ENCODE measurements at places on chromosomes 5 and 9.
A peak's percentile ranks its signal among the peaks of the same experiment; 100 is the strongest.

GRCh38 chr9:132235894-132236661 is 74.2 kb downstream of the NTNG2 start:
- peak; percentile 90 for DNase-seq

- DNase-seq: no peak
Observed at GRCh38 chr5:125251703-125252102, 505.3 kb upstream of the ZNF608 start.

GRCh38 chr9:132858751-132859150 is 19.3 kb downstream of the AK8 start:
- no peak for DNase-seq

DNA sequence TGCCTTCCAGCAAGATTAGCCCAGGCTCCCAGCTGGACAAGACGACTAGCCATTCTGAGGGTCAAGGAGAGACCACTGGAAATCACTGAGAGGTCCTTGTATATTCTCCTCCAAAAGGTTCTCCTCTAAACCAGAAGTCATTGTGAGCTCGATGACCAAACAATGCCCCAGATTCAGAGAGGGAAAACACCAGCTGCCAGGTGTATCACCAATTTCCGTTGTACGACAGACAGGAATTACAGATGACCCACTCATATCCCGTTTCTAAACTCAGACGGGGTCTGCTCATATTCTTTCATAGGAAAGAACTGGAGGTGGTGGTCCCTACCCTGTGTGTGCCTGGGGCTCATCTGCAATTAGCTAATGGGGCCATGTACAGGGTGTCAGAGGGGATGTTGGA is 14.2 kb downstream of the FAXDC2 start:
- no peak for DNase-seq

GRCh38 chr5:159061834-159062474 is 37.8 kb downstream of the EBF1 start:
- DNase-seq: no peak

DNA sequence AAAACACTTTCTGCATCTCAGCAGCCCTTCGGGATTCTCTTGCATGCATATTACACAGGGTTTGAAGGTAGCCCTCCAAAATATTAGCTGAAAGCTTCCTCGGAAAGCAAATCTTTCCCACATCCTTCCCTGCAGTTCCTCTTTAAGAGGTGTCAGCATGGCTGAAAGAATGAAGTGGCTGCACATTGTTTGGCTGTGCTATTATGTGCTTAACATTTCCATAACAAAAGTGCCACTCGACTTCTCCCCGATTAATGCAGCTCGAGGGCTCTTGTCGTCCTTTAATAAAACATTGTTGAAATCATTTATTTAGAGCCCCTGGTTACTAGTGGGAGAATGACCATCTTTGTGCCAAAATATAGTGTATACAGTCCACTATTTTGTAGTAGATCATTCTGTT is 6.5 kb downstream of the GAS1 start:
- no peak for DNase-seq

DNA sequence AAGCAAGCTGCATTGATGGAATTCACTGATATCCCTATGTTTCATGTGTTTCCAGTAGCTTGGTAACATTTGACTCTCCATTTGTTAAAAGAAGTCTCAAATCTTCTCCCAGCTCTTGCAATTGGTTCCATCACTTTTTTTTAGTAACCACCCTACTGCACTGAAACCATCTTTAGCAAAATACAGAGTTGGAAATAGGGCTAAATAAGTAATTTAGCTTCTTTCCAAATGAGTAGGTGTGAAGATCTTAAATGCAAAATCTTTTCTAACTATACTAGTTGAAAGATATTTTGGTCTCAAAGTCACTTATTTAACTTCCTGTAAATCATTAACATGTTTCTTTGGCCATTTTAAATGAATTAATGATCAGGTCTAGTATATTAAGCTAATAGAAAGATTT is 138.1 kb downstream of the DIRAS2 start:
- DNase-seq: no peak

- DNase-seq: peak; percentile 18
Observed at GRCh38 chr5:167245868-167246267, 1045.6 kb upstream of the WWC1 start.

DNA sequence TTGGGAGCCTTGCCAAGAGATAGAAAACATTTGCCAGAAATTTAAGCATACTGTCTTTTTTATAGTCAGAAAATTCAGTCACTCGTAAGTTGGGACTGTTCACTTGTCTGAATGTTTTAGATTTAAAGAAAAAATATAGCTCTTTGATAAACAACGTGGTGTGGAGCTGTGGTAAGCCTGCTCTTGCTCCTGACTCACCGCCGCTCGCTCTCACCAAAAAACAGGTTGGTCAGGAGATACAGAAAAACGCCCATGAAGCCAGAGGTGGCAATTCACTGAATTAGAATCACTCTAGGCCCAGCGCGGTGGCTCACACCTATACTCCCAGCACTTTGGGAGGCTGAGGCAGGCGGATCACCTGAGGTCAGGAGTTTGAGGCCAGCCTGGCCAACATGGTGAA is 6.2 kb downstream of the LNPEP start:
- DNase-seq: no peak

- DNase-seq: peak; percentile 61
Observed at GRCh38 chr5:6468104-6468503, 19.4 kb downstream of the UBE2QL1 start.

GRCh38 chr9:77744841-77745430 is 96.8 kb upstream of the GNA14 start:
- no peak for DNase-seq

GRCh38 chr5:17269201-17269600 is 51.8 kb downstream of the BASP1 start:
- DNase-seq: no peak
